ENCODE measurements at places on chromosomes 4 and X.

DNA sequence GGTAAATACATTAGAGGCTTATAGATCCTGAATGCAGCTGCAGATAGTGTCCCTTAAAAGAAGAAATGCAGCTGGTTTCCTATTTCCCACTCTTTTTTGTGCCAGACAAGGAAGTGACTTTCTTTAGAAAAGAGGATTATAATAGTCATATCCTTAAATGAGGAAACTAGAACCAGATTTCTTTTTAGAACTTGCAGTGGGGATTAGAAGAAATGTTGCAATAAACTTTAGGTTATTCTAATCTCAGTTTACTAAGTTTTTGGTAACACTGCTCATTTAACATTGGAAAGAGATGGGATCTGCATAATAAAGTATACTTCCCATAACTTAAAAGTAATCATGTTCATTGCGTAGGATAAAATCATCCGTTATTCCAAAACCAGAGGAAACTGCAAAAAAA, 101.9 kb downstream of the SLIT2 start:
- H3K27ac ChIP-seq, result no peak overlapping the region
- no peaks in the 10 kb centered on the region for H3K4me1 ChIP-seq
- no peaks in the 10 kb centered on the region for H3K36me3 ChIP-seq

GRCh38 chrX:124641737-124642491, 295.6 kb downstream of the SH2D1A start:
- no peak overlapping the region for H3K27ac ChIP-seq
- DNase-seq, result no peak
- H3K36me3 ChIP-seq, result no peaks in the 10 kb centered on the region
- H3K4me1 ChIP-seq, result no peaks in the 10 kb centered on the region
- no peak overlapping the region for H3K4me3 ChIP-seq

DNA sequence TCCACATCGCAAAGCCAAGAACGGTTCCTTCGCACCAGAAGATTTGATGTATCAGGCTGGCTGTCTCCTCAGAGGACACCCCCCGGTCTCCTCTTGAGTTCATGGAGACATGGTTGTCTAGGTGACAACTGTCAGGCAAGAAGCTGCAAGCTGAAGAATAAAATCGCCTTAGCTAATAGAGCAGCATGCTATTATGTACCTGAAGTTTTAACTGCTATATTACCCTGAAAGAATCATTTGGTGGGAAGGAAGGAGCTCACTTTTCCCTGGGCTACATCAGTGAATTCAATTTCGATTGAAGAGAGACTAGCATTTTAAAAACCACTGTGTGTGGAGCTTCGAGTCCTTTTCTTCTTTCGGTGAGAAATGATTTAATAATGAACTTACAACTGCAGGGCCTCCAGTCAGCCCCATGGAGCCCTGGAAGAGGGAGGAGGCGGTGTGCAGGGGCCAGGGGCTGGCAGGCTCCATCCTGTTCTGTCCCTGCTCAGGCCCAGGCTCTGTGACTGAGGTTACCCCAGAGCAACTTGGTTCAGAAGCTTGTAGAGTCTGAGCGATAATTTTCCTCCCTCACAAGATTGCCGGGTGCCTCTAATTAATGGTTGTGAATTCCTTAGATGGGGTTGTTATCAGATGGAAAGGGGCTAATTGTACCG, 191.3 kb downstream of the MID1IP1 start:
- H3K27ac ChIP-seq, result no peak overlapping the region
- H3K36me3 ChIP-seq, result no peaks in the 10 kb centered on the region
- H3K27me3 ChIP-seq, result no peaks in the 10 kb centered on the region
- DNase-seq, result no peak

DNA sequence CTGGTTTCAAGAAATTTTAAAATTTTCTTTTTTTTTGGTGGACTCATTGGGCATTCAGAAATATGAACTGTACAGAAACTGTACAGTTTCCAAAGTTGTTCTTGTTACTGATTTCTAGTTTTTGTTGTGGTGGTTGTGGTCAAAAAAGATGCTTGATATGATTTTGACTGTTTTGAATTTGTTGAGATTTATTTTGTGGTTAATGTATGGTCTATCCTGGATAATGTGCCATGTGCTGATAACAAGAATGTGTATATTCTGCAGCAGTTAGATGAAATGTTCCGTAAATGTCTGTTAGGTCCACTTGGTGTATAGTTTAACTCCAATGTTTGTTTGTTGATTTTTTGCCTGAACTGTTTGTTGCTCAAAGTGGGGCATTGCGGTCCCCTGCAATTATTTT, 127.6 kb upstream of the NUDT6 start:
- H3K27me3 ChIP-seq, result no peaks in the 10 kb centered on the region
- H3K27ac ChIP-seq, result no peak overlapping the region
- no peak for DNase-seq
- H3K4me1 ChIP-seq, result no peaks in the 10 kb centered on the region
- no peak overlapping the region for H3K4me3 ChIP-seq
- H3K36me3 ChIP-seq, result no peaks in the 10 kb centered on the region

- DNase-seq, result no peak
- no peak overlapping the region for H3K4me3 ChIP-seq
- H3K27ac ChIP-seq, result no peak overlapping the region
These were observed 71.7 kb downstream of the PCYT1B start for GRCh38 chrX:24575496-24575895.

Measured in left lung (tissue), 14 donors.